ENCODE measurements at places on chromosomes 6 and 20.

- DNase-seq: no peak
Measured at GRCh38 chr20:59143326-59143725, 20.3 kb upstream of the ZNF831 start.

- DNase-seq: no peak
Measured at GRCh38 chr6:83314693-83315092, 116.2 kb downstream of the ME1 start.

DNA sequence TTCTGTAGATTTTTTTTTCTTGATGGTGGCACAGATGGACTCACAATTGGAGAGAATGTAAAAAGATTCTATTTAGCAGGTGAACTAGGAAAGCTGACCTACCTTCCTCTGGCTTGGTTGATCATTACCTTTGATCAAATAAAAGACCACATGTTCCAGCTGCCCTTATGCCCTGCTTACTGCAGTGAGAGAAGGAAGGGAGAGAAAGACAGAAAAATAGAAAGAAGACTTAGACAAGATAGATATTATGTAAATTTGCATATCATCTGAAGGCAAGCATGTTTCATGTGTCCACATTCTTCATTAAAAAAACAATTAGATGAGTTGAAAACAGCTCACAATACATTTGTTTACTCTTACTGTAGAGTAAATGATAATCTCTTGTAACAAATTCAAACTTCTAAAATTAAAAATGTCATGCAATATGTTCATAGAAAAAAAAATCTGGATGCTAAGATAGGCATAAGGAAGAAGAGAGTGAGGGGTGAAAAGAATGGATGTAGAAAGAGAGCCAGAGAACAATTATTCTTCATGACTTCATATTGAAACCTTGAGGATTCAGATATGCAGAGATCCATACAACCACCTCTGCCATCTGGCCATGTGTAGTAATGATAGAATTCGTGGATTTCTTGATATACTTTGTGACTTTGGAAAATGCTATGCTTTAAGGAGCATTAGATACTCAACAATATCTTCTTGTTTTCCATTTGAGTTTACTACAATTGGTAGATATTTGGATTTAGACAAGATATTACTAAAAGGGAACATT is 71.7 kb downstream of the RFX6 start:
- no peak for DNase-seq

GRCh38 chr6:159094444-159095252 is 49.9 kb upstream of the TAGAP start:
- DNase-seq: peak; percentile 44

- no peak for DNase-seq
Measured at GRCh38 chr20:53736122-53736756, 142.6 kb upstream of the ZNF217 start.

GRCh38 chr6:8627085-8627861 is 191.9 kb upstream of the SLC35B3 start:
- no peak for DNase-seq

DNA sequence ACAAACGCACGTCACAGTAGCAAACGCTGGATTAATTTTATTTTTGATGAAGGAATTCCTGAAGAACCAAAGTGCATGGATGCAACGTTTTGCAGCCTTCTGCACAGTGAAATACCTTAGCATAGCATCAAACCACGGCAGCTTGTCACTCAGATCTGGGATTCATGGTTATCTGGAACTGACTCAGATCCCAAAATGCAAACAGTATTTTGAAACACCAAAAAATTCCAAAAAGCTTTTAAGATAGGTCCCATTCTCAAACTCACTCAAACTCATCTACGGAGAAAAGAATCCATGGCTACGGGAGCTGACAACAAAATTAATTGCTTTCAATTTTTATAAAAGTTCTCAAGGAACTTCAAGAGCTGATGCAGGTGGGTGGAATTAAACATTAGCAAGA is 116.2 kb upstream of the SALL4 start:
- no peak for DNase-seq

DNA sequence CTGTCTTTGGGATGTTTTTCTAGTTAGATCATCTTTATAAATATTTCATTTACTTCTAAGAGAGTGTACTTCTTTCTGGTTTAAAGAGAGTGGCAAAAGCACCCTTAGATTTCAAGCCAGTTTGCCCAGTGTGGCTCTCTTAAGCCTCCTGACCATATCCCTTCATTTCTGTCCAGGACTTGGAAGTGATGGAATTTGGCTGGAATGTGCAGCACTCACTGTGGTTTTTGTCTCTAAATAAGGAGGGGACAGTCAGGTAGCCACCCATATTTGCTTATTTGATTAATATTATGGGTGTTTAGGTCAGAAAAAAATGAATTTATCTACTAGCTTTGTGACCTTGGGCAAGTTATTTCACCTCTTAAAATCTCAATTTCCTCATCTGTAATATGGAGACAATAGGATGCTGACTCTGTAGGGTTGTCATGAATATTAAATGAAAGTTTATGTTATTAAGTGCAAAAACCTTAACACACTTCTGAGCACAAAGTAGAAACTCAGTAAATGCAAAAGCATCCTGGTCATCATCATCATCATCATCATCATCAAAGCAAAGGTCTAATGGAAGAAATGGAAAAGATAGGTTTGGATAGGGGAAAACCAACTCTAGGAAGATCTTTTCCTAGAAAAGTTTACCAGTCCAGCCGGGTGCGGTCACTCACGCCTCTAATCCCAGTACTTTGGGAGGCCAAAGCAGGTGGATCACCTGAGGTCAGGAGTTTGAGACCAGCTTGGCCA is 3.1 kb downstream of the CRYBG1 start:
- no peak for DNase-seq

Measured in activated CD4-positive, CD25-positive, alpha-beta regulatory T cell treated with anti-CD3 and anti-CD28 coated beads, Interleukin-2, amount 50 U/mL, for 72 hours (primary cell).